ENCODE measurements at places on chromosomes 13 and 19.

DNA sequence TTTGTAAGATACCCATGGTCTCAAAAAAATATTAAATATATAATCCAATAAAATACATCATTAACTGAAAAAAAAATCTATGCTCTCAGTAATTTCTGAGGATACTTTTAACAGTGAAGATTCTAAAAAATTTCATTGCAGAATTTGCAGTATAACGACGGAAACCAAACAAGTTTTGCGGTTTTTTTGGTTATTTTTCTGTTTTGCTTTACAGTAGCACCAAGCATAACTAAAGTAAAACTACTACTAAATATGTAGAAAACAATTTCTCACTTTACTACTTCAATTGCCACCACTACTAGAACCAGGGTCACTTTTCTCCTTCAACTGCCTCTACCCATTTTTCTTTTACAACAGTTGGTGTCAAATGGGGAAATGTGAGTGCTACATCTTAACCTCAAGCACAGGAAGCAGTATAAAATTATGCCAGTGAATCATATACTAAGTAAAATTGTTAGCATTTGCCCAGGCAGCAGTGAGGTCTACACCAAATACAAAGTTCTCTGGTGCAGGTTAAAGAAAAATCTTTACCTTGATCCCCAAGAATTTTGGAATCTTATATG lies 24.1 kb downstream of the MICU2 start:
- DNase-seq, result no peak

GRCh38 chr19:41919948-41920712 lies 8.1 kb downstream of the ERFL start:
- DNase-seq, result no peak

DNA sequence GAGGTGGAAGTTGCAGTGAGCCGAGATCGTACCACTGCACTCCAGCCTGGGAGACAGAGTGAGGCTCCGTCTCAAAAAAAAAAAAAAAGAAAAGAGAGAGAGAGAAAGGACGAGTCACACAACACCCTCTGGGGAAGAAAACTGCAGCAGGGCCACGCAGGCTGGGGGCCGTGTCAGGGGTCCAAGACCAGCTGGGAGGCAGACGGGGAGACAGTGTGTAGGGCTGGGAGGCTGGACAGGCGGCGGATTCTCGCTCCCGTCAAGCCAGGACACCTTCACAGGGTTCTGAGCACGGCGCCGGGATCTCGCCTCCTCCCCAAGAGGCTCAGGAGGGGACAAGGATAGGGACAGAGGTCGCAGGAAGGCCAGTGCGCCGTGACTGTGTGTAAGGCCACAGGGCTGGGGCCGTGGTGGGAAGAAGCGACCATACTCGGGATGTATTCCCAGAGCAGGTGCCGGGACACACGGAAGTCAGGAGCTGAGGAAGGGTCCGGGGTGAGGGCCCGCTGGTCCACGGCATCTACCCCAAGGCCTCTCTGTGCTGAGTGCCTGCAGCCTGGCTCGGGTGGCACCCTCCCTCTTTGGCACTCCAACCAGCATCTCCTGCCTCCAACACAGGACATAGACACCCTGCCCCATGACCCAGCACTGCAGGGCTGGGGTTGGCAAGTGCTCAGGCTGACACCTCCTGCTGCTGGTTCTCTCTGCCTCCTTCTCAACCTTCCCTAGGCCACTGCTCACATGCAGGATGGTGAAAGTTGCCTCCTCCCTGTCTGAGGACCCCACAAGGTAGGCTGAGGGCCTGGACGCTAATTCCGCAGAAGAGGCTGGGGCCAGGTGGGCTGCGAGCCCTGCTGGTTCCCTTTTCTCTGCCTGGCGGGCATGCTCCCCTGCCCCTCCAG lies 21.2 kb downstream of the ZNF787 start:
- no peak for DNase-seq

GRCh38 chr13:105465745-105466144 lies 1069.7 kb downstream of the EFNB2 start:
- DNase-seq, result no peak

- peak; percentile 78 for DNase-seq
Measured at GRCh38 chr19:33293255-33294057, 8.9 kb downstream of the CEBPA start.

DNA sequence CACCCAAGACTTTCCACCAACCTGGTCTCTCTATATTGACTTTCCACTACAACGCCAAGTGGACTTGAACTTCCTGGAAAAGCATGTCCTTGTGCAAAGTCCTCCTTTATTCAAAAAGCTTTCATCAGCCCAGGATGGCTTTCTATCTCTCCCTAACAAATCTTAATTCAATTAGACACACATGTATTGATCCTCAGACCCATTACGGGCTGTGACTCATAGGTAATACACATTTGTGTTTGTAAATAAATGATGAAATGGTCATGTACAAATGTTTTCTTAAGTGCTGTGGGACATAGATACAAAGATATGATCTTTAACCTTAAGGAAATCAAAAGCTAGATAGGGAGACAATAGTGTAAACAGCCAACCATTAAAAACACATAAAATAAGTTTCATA lies 1189.7 kb downstream of the EFNB2 start:
- DNase-seq, result no peak

- no peak for DNase-seq
Measured at GRCh38 chr19:39542206-39542605, 2.2 kb upstream of the EID2 start.

DNA sequence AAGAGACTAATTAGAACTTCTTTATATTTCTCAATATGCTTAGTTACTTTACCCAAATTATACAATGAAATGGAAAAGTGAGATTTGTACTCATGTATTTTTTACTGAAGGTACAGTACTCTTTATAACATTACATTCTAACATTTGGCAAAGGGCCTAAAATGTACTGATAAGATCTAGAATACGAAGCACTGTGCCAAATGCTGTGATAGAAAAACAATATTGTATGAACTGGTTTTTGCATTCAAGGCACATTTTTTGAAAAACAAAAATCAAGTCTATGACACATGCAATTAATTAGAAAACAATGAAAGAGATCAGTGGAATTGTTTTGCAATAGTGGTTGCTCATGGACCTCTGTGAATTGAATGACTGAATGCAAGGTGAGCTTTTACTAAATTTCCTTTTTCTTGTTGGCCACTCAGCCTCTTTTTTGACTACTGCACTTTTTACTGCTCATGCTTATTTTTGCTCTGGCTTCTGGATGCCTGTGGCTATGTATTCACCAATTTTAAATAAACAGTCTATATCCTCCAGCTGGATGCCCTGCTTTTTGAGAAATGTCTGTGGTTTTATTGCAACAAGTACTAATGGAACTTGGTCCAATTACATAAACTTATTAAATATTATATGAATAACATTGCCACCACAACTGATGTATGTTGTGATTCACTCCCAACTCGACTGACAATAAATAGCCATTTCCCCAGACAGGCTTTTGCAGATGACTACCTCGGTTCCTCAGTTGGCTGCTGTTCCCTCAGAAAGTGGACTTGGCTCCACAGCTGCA lies 41.4 kb upstream of the OBI1 start:
- DNase-seq, result no peak

- no peak for DNase-seq
Measured at GRCh38 chr13:99258210-99258860, at the start of gene GPR18. GPR18 (minus strand) TSS chr13:99258379; CDS start chr13:99255872, 2,507 bp downstream.

GRCh38 chr19:19997656-19998268 lies 41.5 kb downstream of the ZNF682 start:
- DNase-seq, result no peak

- DNase-seq, result peak; percentile 41
Measured at GRCh38 chr19:46717716-46718143, 816 bp upstream of the PRKD2 start.
